ENCODE measurements at places on chromosomes 3 and 15. TPM values are rescaled to one million over a fixed set of nuclear protein-coding genes. Genes with fewer than 3 reads are reported as not detected.
A peak's percentile ranks its signal among the peaks of the same experiment; 100 is the strongest.

DNA sequence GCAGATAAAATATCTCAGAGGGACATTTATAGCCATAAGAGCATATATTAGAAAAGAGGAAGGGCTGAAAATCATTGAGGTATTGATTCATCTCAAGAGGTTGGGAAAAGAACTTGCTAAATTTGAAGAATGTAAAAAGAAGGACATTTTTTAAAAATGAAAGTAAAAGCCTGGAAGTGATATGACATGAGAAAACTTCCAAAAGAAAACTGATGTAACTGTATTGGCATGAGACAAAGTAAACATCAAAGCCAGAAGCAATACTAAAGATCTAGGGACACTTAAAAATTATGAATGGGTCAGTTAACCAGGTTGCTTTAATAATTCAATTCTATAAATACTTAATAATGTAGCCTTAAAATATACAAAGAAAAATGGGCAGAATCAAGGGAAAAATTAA, 31.9 kb downstream of the CEP63 start:
- DNase-seq = no peak

The TFG gene
- 66.6 TPM for total RNA-seq

- DNase-seq = no peak
Observed at GRCh38 chr3:64604313-64604712, 83.5 kb downstream of the ADAMTS9 start.

- DNase-seq = no peak
Observed at GRCh38 chr15:67253549-67254237, 768 bp downstream of the AAGAB start.

DNA sequence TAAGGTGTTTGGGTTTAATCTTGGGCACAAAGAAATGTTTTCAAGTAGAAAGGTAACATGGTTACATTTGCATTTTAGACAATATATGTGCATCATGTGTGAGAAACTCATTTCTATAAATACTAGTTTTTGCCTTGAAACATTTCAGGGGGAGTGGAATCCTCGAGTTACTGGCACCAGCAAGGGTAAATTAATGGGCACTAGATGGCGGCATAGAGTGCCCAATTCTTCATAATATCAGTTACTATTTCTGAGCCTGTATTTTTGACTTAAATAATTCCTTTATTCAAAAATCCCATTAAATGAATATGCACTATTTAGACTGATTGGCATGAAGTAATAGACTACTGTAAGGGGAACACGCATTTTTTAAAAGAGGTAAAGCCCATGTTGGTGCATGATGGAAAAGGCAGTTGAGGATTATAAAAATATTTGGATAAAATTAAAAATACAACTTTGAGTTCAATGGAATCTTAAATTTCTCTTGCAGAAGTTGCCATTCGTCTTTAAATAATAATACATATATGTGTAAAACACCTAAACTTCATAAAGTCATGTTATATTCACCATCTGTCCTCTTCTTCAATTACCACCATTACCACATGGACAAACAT, 106.3 kb downstream of the ZBTB20 start:
- DNase-seq = peak; percentile 19

- DNase-seq = no peak
Observed at GRCh38 chr3:110895054-110895453, 176.6 kb upstream of the NECTIN3 start.

- DNase-seq = no peak
Observed at GRCh38 chr3:192621909-192622308, 105.4 kb downstream of the FGF12 start.

GRCh38 chr3:107969994-107970819, 120.6 kb downstream of the CD47 start:
- no peak for DNase-seq

DNA sequence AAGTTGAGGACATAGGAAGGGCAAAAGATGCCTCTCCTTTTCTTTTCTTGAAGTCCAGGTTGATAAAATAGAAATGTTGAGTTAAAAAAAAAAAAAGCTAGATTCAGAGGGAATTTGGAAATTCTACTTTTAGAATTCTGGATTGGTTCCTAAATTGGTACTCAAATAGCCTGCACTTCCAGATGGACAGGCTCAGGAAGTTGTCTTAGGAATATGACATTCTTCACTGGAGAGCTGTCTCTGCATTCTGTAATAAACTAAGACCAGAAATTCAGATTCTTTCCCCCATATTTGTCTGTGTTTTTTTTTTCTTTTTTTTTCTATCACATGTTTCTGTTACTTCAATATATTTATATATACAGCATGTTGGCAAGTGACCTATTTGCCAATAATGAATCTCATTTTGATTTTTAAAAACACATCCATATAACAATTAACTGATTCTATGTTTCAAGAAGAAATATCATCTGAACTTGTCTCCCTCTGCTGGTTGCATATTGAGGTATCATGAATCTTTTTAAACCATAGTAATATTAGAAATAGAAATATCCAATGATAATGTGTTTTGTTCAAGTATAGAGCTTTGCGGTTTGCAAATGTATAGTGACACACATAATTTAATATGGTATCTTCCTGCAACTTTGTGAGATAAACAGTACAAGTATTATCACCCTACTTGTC, 8.5 kb upstream of the LSAMP start:
- no peak for DNase-seq

GRCh38 chr3:16309558-16309957, 44.5 kb downstream of the OXNAD1 start:
- DNase-seq = no peak

The SHF gene
- total RNA-seq = 18.8 TPM

DNA sequence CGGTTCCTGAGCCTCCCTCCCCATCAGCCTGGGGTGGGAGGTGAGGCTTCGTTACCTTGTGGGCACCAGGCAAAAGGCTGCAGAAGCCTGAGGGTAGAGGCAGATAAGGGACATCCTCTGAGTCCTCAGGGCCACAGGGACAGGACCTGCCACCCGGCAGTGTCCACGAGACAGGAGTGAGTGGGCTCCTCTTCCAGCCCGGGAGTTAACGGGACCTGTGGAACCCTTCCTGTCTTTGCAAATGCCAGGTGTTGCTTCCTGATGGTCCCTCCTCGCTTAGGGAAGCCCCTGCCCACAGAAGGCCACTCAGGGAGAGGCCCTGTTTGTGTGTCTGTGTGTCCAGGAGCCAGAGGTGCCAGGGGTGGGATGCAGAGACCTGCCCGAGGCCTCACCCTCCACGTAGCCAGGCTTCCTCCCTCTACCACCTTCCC, 111.1 kb upstream of the ALDH1A3 start:
- DNase-seq = no peak

DNA sequence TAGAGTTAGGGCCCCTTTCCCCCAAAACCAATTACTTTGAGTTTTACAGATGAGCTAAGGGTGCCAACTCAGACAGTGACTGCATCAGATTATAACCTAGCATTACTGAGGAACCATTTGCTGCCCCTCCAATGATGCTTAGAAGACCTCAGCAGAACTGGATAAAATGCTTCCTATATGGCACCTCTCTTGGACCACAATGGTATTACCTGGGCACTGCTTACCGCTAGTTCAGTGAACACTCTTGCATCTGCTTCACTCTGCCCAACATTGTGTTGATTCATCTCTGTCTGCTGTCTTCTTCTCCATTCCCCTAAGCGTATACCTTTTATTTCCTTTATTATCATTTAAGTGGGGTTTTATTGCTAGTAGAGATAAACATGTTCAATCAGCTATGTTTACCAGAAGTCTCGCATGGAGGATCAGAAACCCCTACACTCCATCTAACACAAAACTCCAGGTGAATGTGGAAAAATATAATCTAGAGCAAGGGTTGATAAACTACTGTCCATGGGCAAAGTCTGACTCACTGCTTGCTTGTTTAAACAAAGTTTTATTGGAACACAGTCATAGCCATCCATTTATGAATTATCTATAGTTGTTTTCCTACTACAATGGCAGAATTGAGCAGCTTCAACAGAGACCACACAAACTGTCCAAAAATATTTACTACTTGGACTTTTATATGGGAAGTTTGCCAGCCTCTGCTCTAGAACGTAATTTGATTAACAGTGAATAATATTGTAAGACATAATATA, 100.2 kb upstream of the PTX3 start:
- DNase-seq = no peak

The RASSF1 gene
- 83.0 TPM for total RNA-seq

DNA sequence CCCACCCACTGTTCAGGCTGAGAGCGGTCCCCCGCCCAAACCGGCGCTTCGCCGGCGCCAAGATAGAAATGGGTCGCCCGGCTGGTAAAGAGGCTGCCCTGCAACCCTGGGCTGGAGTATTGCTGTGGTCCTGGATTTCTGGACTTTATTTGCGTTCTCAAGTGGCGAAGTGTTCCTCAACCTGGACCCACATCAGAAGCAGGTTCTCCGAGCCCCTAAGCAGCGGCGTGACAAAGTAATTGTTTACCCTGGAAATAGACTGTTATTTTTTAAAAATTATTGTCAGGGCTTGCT, 481 bp upstream of the DYNC1LI1 start:
- no peak for DNase-seq

DNA sequence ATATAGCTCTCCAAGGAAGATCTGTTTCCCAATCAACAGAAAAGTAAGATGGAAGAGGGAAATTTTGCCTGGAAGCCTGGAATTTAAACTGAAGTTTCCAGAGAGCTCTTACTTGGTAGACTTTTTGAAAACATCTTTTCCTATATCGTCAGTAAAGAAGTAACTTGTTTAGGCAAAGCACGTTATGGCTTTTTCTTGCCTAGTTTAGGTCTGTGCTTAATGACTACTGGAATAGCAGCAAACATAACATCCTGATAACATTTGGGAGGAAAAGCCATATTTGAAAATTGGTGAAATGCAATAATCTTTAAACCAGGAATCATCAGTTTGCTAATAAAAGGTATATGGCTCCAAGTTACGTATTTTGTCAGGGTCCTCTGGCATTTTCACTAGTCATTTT, 160.4 kb upstream of the CGNL1 start:
- DNase-seq = no peak

DNA sequence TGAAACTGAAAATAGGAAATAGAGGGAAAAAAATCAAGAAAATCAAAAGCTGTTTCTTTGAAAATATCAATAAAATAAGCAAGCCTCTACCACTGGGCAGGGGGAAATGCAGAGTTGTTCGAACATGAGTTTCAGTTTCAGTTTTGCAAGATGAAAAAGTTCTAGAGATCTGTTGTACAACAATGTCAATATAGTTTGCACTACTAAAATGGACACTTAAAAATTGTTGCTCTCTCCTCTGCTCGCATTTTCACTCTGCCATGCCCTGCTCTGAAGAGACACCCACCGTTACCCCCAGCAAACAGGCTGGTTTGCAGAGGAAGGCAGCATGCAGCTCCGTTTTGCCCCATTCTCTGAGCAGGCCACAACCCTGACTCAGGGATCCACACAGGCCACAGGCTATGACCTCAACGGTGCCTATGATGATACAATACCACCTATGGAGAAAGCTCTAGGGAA, 64.5 kb downstream of the ZNF148 start:
- no peak for DNase-seq

DNA sequence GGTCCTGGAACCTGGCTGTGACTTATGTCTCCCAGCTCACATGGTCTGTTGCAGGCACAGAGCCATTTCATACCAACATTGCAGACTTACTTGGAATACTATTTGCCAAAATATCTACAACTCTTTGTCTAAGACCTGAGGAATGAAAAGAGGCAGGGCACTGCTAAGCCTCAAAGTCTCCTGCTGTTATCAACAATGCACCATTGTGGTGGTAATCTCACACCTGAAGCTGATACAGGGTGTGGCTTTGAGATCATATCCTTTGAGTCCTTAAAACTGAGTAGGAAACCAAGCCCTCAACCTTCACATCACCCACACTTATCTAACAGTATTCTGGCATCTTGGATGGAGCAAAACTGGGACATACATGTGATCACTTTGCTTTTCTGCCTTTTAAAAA, 782.0 kb downstream of the EPHA3 start:
- no peak for DNase-seq

- no peak for DNase-seq
Observed at GRCh38 chr3:123064506-123064905, 2.3 kb upstream of the PDIA5 start.

- DNase-seq = no peak
Observed at GRCh38 chr3:150911771-150912170, 6.5 kb upstream of the MINDY4B start.

GRCh38 chr15:85753261-85753660, 41.5 kb downstream of the KLHL25 start:
- no peak for DNase-seq

The ATP2B2 gene
- total RNA-seq = 2.0 TPM

The LRTM1 gene
- total RNA-seq = not detected

DNA sequence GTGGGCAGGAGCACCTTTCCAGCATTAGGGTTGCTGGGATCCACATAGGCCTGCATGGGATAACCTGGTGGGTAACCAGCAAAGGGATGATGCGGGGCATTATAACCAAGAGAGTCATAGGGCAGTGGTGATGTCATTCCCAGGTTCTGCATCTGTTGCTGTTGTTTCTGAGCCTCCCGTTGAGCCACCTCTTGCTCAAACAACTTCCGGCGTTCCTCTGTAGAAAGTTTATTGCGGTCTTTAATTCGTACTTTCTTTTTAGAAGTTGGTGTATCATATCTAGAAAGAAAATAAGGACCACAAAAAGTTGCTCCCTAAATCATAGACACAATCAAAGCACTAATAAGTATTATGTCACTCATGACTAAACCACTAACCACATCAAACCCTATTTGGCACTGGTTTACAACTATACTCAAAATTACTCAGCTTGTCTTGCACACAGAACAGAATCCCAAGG, 77.8 kb downstream of the NBEAL2 start:
- DNase-seq = no peak

The NRROS gene
- total RNA-seq = 8.6 TPM

The MRPL3 gene
- total RNA-seq = 95.4 TPM

GRCh38 chr15:51132384-51133139, 37.9 kb upstream of the TNFAIP8L3 start:
- DNase-seq = peak; percentile 72

GRCh38 chr15:95170561-95171380, 939.4 kb downstream of the MCTP2 start:
- DNase-seq = no peak

Measured in tibial nerve (tissue), 4 donors.